ENCODE measurements at places on chromosomes 16 and 17.

GRCh38 chr16:1485847-1486496 is 2.8 kb downstream of the PTX4 start:
- no peak for DNase-seq

DNA sequence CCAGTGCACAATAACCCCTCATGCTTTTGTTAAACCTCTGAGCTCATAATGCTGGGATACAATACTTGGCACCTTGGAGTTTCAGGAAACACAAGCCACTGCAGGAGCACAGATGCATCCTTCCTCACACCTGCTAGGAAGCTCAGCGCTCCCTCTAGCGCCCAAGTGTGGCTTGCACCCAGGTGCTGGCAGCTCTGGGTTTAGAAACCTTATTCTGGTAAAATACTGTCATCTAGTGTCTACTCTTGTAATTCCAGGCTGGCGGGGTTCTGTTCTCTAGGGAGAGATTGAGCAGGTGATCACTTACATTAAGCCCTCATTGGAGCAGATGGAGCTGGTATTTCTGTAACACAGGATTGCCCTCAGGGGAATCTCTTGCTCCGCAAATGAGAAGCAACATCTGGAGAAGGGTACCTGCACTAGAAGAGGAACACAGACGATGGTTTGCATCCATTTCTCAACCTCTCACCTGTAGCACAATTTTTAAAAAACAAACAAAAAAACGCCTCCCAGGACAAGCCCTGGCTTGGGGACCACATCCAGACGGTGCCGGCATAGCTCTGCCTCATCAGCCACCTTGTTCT is 1.5 kb downstream of the CCL1 start:
- peak; percentile 62 for DNase-seq

DNA sequence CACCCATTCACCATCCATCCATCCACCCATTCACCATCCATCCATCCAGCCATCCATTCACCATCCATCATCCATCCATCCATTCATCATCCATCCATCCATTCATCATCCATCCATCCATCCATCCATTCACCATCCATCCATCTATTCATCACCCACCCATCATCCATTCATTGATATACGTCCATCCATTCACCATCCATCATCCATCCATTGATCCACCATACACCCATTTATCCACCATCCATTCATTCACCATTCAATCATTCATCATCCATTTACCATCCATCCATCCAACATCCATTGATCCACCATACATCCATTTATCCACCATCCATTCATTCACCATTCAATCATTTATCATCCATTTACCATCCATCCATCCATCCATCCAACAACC is 111.7 kb downstream of the ABCC12 start:
- no peak for DNase-seq

DNA sequence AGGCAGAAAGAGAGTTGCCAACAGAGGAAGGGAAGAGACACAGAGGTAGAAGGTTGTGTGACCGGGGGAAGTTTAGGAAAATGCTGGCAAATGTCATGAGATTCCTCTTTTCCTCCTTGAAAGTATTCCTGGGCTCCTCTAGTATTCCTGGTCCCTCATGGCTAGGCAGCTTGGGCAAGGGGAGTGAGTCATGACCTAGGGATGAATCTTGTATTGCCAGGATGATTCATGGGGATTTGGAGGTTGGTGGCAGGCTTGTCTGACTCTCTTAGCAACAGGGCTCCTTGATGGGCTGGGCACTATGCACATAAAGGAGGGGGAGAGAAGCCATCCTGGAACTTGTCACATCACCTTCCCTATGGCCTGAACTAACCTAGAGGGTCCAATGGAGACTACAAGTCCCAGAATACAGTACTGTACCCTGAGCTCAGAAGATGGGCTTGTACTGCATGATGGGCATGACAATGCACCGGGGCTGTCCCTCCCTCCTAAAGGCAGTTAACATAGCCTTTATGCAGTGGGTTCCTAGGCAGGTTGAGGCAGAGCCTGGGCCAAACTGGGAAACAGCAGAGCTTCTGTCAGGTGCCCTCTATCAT is 2.1 kb upstream of the SEZ6 start:
- DNase-seq: no peak

DNA sequence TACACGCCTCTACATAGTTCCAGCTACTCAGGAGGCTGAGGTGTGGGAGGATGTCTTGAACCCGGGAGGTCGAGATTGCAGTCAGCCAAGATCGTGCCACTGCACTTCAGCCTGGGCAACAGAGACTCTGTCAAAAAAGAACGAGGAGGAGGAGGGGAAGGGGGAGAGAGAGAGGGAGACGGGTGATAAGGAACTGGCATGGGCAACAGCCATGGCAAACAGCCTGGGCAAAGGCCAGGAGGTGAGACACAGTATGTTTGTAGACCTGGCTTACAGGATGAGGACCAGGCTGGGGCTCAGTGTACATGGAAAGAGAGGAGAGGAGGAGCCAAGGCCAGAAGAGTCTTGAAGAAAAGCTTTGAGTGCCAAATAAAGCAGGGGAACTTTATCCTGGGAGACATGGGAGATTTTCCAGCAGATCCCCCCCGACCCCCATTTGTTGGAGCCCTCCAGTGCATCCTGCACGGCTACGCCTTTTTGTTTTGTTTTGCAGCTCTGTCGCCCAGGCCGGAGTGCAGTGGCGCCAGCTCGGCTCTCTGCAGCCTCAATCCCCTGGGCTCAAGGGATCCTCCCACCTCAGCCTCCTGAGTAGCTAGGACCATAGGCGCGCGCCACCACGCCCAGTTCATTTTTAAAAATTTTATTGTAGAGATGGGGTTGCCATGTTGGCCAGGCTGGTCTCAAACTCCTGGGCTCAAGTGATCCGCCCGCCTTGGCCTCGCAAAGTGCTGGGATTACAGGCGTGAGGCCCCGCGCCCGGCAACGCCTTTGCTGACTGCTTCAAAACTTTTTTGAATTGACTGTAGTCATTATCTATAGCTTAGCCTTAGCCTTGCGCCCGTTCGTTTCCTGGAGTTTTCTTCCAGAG is 1.3 kb upstream of the ALKBH5 start:
- no peak for DNase-seq

- no peak for DNase-seq
Observed at GRCh38 chr17:37276475-37276874, 99.3 kb upstream of the C17orf78 start.

DNA sequence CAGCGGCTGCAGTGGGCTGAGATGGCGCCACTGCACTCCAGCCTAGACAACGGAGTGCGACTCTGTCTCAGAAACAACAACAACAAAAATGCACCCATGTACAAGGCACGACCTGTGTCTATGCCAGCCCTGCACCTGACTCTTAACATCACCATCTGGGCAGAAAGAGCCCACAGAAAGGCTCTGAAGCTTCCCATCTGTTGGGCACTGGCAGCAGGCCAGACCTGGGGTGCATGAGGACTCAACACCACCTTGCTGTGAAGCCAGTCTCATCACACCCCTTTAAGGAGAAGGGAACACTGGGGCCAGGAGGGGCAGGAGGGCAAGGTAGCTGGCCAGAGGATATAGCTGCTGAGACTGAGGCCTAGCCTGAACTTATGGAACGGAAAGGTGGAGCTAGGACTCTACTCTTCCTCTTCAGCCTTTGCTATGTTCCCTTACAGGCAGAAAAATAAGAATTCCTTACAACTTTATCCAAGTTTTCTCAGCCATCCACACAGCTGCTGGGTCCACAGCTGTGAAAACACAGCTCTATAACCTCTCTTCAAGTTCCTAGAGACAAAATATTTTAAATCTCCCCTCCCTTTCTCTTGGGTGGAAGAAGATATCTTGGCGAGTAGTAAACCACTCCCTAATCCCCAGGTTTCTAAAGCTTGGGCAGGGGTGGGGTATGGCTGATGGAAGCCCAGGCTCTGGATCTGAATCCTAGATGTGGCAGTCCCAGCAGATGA is 2.8 kb downstream of the ELOB start:
- DNase-seq: no peak

- DNase-seq: no peak
Observed at GRCh38 chr16:29951625-29952365, 10.1 kb upstream of the TMEM219 start.

GRCh38 chr17:4499431-4500190 is 930 bp downstream of the SPNS2 start:
- peak; percentile 63 for DNase-seq

- peak; percentile 56 for DNase-seq
Observed at GRCh38 chr17:7328840-7329373, at the start of gene NEURL4. TSS of gene NEURL4 (minus strand) at chr17:7329335. CDS start at chr17:7329312, 23 bp downstream.

DNA sequence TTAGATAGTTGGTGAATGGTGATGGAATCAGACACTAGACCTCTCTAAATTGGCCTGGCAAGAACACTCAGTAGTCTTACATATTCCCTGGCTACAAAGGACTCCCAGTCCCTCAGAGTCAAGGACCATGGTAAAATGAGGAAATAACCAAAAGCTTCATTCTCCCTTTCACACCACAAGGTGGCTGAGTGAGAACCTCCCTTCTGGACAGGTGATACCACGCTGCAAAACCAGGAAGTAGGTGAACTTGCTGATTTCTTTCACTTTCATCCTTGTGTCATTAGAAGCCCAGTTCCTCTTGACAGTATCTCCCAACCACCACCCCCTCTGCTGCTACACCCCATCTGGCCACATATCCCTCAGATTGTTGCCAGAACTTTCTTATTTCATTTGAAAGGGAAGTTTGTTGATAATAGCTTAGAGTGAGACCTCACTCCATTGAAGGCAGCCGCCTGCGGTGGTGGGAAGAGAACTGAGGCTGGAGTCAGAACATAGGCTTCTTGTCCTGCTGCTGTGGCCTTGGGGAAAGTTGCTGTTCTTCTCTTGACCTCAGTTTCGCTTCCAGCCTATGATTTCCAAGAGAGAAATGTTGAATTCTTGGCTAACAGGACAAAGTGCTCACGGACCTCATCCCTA is 290.6 kb upstream of the CCL2 start:
- no peak for DNase-seq

GRCh38 chr17:9247401-9247938 is 226.2 kb downstream of the NTN1 start:
- no peak for DNase-seq
